CD8-positive, alpha-beta memory T cell (primary cell): ENCODE measurements at places on chromosomes 16 and 17. TPM values are rescaled to one million over a fixed set of nuclear protein-coding genes. Genes with fewer than 3 reads are reported as not detected.
A peak's percentile ranks its signal among the peaks of the same experiment; 100 is the strongest.

DNA sequence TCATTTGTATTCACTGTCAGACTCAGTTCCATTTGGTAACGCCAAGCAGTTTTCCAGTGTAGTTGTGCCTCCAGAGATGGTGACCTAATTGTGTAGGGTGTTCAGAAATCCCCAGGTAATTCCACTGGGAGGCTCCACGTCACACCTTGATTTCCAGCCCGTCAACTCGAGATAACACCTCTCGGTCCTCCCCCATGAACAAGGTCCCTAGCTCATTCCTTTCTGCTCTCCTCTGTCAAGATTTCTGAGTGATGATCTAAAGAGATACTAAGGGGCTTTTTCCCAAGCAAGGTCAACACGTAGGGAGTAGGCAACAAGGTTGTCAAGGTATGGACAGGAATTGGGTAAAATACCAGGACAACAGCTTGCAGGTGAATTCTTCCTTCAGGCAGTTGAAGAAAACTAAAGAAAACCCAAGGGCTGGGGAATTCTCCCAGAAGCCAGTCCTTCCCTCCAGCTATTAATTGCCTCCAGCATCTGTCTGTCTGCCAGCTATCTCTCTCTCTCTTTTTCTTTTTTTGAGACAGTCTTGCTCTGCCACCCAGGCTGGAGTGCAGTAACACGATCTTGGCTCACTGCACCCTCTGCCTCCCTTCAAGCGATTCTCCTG lies 31.4 kb downstream of the GPRC5B start:
- H3K4me1 ChIP-seq = no peaks in the 10 kb centered on the region
- H3K27ac ChIP-seq = no peak overlapping the region
- H3K4me3 ChIP-seq = no peak overlapping the region
- peaks cover 3% of the 10 kb centered on the region for H3K27me3 ChIP-seq
- no peak for DNase-seq
- H3K36me3 ChIP-seq = no peaks in the 10 kb centered on the region

DNA sequence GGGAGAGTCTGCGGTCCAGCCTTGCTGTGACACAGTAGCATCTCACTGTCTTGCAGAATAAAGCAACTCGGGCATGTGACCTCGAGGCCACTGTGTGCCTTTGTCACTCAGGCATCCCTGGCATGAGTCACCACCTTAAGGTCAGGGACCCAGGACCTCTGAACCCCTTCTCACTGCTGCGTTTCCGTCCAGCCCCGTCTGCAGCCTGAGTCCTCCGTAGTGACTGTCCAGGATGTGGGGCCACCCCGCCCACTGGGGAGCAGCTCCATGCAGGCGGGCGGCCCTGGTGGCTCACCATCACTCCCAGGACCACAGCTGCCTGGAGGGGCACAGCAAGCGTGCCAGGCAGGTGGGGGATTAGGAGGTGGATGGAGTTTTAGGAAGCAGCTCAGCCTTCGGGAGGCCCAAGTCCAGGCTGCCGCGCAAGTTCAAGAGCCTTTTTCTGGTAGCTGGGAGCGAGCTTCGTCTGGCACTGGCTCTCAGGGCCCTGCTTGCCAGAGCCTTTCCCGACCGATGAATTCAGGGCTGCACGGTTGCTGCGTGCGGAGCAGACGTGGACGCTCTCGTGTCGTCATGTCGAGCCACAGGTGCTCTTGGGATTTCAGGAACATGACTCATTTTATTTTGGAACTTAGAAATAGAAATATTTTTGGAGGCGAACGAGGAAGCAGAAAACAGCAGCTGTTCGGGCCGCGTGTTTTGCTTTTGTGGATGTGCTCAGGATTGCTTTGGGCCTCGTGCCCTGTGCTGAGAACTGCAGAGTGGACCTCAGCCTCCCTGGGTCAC lies 16.8 kb downstream of the KCTD5 start:
- no peak overlapping the region for H3K4me3 ChIP-seq
- H3K27me3 ChIP-seq = no peaks in the 10 kb centered on the region
- H3K36me3 ChIP-seq = peaks cover 19% of the 10 kb centered on the region
- DNase-seq = no peak
- H3K4me1 ChIP-seq = no peaks in the 10 kb centered on the region

GRCh38 chr17:69485251-69485661 lies 70.8 kb downstream of the MAP2K6 start:
- H3K4me1 ChIP-seq = no peaks in the 10 kb centered on the region
- no peaks in the 10 kb centered on the region for H3K36me3 ChIP-seq
- H3K27ac ChIP-seq = no peak overlapping the region
- H3K27me3 ChIP-seq = no peaks in the 10 kb centered on the region
- H3K4me3 ChIP-seq = no peak overlapping the region
- DNase-seq = no peak

DNA sequence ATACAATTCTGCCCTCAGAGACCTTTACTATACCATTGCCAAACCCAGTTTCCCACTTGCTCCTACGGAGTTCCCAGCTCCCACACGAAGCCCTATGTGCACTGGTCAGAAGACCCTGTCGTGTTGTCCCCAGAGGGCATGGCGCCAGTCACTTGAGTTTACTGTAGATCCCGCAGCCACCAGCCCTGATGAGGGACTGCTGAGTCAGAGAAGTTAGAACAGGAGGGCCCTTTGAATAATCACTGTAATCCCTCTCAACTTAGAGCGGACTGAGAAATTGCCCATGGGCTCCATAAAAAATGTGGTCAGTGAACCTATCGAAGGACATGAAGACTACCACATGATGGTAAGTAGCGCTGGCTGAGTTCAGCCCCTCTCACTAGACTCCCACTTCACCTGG lies 9.2 kb downstream of the UBFD1 start:
- no peaks in the 10 kb centered on the region for H3K27me3 ChIP-seq
- no peak overlapping the region for H3K4me3 ChIP-seq

- H3K4me1 ChIP-seq = no peaks in the 10 kb centered on the region
- H3K4me3 ChIP-seq = no peak overlapping the region
These were observed 43.3 kb downstream of the POLR3K start for GRCh38 chr16:9903-10665.

- H3K27me3 ChIP-seq = no peaks in the 10 kb centered on the region
- peaks cover 21% of the 10 kb centered on the region for H3K36me3 ChIP-seq
- peak overlapping the region; percentile 100 for H3K4me3 ChIP-seq
- no peak for DNase-seq
- H3K27ac ChIP-seq = peak overlapping the region; percentile 84
- peaks cover 48% of the 10 kb centered on the region for H3K4me1 ChIP-seq
These were observed 23.9 kb downstream of the ARHGAP27 start for GRCh38 chr17:45408611-45409421.

DNA sequence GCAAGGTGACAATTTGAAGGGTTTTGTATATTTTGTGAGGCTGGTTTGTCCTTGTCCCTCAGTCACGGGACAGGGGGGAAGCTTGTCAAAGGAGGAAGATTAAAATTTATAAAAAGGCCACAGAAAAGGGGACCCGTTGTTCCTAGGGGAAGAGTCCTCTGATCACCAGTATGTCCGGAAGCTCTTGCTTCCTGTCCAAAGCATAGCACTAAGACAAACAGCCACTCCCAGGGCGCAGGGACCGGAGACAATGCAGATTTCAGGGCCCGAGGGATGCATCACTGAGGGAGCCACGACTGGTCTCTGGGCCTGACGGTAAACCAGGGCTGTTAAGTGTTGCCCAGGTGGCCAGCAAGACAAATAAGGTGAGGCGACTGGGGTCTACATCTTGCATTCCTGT lies 95.2 kb downstream of the MAF start:
- H3K4me1 ChIP-seq = no peaks in the 10 kb centered on the region
- no peaks in the 10 kb centered on the region for H3K36me3 ChIP-seq
- H3K27ac ChIP-seq = no peak overlapping the region
- no peaks in the 10 kb centered on the region for H3K27me3 ChIP-seq
- H3K4me3 ChIP-seq = no peak overlapping the region
- DNase-seq = no peak

DNA sequence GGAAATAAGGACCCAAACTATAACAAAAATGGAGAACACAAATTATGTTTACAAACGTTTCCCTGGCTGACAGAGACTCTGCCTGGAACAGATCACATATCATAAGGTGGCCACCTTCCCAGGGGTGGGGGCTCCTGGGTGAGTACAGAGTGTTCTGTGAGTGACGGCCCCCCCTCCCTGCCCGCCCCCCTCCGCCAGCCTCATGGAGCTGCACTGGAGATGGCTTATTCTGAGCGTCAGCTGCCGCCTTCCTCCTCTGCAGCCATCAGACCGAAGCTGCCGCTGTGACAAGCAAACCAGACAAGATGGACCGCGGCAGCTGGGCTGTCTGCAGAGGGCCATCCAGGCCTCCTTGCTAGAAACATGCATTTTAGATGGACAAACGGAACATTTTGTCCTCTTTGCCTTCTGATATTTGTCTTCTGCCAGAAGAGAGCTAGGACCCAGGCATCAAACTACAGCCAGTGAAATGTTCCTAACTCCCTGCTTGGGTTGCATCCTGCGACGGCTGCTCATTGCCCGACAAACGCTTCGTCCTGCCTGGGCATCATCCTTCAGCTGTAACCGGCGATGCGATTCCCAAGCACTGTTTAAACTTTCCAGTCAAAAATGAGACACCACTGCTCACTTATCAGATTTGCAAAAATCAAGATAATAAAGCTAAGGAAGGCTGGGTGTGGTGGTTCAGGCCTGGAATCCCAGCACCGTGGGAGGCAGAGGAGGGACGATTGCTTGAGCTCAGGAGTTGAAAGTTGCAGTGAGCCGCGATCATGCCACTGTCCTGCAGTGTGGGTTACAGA lies 15.3 kb upstream of the RPTOR start:
- H3K27ac ChIP-seq = no peak overlapping the region
- no peak for DNase-seq
- no peaks in the 10 kb centered on the region for H3K36me3 ChIP-seq
- no peaks in the 10 kb centered on the region for H3K4me1 ChIP-seq
- no peak overlapping the region for H3K4me3 ChIP-seq

DNA sequence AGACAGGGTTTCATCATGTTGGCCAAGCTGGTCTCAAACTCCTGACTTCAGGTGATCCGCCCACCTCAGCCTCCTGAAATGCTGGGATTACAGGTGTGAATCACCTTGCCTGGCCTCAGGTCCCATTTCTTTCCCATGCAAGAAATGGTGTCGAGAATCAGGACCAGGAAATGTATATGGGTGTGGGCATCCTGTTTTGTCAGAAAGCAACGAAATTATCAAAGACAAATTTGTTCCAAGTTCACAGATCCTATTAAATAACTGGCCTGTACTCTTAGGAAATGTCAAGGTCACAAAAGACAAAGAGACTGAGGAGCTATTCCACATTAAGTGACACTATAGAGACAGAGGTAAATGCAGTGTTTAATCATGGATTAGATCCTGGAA lies 17.1 kb upstream of the ST6GALNAC1 start:
- H3K4me1 ChIP-seq = peaks cover 36% of the 10 kb centered on the region
- no peaks in the 10 kb centered on the region for H3K36me3 ChIP-seq
- H3K4me3 ChIP-seq = no peak overlapping the region
- no peaks in the 10 kb centered on the region for H3K27me3 ChIP-seq

DNA sequence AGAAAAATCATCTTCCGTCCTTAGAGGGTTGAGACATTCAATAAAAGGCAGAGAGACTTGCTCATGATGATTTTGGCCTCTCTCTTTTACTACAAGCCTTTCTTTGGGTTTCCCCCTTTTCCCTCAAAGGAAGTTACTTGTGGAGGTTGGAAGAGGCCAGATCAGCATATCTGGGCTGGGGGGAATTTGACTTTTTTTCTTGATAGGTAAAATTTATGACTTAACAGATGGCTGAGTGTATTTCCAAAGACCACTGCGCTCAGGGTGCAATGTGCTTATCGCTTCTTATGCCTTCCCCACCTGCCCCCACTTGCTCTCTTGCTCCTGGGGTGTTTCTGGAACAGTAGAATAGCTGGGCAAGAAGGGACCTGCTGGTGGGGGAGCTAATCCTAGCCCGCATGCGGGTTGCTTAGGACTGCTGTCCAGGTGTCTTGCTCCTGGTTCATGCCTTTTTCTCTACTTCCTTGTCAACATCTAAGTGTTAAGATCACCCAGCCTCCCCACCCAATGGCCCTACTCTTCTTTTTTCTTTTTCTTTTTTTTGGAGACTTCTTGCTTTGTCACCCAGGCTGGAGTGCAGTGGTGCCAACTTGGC lies 131.9 kb downstream of the MSI2 start:
- no peaks in the 10 kb centered on the region for H3K4me1 ChIP-seq
- DNase-seq = no peak
- H3K27ac ChIP-seq = no peak overlapping the region
- H3K4me3 ChIP-seq = no peak overlapping the region
- no peaks in the 10 kb centered on the region for H3K27me3 ChIP-seq

DNA sequence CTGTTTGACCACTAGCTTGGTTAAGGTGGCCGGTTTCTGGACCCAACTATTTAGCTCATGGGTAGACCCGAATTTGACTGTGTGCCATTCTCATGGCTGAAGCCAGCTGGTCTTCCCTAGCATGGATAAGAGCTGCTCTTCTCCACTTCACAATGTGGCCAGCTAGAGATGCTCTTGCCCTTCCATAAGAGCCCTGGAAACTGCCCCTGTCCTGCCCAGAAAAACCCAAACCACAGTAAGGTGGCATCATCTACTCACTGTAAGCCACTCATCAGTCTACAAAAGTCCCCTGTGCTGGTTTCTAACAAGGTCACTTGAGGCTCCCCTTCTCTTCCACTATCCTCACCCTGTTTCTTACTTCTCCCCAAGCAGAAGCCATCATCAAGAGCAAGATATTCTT lies 165.1 kb downstream of the HS3ST2 start:
- no peak overlapping the region for H3K4me3 ChIP-seq
- H3K27ac ChIP-seq = no peak overlapping the region
- H3K4me1 ChIP-seq = no peaks in the 10 kb centered on the region
- DNase-seq = no peak
- H3K36me3 ChIP-seq = no peaks in the 10 kb centered on the region

- no peaks in the 10 kb centered on the region for H3K27me3 ChIP-seq
- H3K36me3 ChIP-seq = peaks cover 37% of the 10 kb centered on the region
- DNase-seq = no peak
These were observed 2.5 kb downstream of the UBE2I start for GRCh38 chr16:1311738-1312466.

DNA sequence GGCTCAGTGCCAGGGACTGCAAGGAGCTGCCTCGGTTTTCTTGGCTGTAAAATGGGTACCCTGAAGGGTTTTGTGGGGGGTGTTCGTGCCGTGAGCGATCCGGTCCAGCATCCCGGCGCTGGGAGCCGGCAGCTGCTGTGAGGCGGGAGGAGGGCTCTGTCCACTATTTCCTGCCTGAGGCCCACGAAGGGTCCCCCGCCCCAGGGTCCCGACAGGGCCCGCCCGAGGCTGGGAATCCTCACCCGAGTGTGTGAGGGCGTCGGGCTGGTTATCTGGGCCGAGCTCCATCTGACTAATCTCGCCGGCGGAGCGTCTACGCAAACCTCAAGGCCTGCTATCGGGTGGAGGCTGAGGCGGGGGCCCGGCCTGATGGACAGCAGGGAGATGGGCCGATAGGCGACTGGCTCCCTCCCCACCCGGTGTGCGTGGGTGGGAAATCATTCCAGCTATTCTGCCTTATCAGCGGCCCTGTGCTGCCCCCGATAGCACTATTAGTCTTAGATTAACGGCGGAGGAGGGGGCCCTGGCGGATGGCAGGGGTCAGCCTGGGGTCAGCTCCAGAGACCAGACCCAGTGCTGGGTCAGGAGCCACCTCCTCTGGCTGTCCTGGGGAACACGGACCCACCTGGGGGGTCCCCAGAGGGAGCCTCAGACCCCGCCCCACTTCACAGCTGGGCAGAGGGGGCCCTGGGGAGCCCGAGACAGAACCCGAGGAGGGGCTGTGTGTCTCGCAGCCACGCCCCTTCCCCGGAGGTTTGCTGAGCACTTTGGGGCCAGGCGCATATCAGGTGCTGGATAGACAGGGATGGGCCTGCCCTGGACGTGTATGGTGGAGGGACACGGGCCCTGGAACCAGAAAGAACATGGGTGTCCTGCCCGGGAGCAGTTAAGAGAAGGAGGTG lies 44.7 kb downstream of the ZFPM1 start:
- H3K36me3 ChIP-seq = no peaks in the 10 kb centered on the region
- no peak overlapping the region for H3K27ac ChIP-seq
- H3K4me3 ChIP-seq = no peak overlapping the region
- no peaks in the 10 kb centered on the region for H3K27me3 ChIP-seq
- DNase-seq = no peak

HEATR9 gene
- total RNA-seq = 2.3 TPM

GAST gene
- not detected for total RNA-seq

CLEC19A gene
- total RNA-seq = not detected

RAC3 gene
- total RNA-seq = 4.2 TPM
